ENCODE measurements at places on chromosomes 13 and 19.
A peak's percentile ranks its signal among the peaks of the same experiment; 100 is the strongest.

DNA sequence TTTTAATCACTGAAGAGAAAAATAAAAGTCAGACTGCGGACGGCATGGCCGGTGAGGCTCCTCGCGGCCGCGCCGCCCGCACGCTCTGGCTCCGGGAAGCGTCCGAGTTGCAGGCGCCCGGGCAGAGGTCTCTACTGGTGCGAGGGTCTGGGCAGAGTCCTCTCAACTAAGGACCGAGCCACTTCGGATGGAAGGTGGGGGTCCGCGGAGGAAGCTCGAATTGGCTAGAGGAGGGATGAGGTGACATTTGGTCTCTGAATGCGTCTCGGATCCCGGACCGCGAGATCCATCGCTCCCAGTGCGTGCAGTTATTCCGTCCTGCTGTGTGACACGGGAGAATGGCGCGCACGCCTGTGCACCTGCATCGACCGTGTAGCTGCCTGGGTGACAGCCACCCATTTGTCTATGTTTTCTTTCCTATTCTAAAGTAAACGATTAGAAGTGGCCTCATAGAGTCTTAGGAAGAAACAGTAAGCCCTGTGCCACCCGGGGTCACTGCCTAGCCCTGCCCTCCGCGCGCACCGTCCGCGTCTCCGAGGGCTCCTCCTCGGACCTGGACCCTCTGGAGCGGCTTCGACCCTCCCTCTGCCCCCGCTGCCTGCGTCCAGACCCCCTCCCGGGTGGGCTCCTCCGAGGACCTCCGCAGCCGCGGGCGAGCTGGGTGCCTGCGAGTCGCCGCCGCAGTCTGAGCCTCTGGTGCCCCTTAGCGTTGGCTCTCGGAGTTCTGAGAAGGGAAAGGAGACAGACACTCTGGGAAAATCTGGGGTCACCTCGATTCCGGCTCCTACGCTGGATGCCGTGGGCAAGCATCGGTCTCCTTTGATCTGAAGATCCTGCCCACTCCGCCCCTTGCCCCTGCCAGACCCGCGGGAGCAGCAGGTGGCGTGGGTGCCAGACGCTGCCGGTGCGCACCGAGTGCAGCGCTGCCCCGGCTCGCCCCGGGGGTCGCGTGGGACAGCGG, 347.4 kb downstream of the LIG4 start:
- DNase-seq, result no peak

- no peak for DNase-seq
These were observed 114.6 kb downstream of the TDRD3 start for GRCh38 chr13:60511637-60512036.

DNA sequence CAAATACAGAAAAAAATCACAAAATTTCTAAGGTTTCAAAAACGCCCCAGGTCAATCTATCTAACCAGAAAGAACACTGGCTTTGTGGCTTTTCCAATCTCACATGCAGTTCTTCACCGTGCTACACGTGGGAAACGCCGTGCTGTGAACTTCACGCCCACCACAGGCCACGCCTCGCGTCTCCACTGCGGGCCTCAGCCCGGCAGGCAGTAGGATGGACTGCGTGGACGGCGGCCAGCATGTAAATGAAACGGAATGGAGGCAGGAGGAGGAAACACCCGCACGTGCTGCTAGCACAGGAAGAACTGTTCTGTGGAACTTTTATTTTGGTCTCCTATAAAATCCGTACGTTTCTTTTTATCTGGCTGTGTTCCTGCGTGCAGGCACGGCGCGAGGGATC, 23.8 kb downstream of the ZNF787 start:
- DNase-seq, result no peak

- no peak for DNase-seq
These were observed 722 bp downstream of the PKN1 start for GRCh38 chr19:14433554-14434501.

- no peak for DNase-seq
These were observed 1778.7 kb upstream of the MIR17HG start for GRCh38 chr13:89568746-89569145.

DNA sequence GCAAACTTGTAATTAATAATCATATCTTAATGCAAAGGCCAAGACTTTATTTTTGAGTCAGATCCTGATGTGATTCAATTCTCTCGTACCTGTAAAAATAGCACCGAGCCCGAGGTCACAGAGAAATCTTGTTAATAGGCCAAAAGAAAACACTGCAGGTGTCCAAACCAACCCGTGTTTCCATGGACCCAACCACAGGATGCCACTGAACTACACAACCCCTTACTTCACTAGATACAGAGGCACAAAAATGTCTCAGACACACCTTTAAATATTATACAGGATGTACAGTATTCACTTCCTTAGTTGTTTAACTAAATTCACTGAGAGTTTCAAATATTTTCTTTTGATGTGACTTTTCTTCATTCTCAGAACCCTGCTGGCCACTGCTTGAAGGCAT, 530.9 kb downstream of the MYO16 start:
- no peak for DNase-seq

- peak; percentile 22 for DNase-seq
These were observed 23.3 kb downstream of the COMMD6 start for GRCh38 chr13:75514080-75514995.

GRCh38 chr19:18646535-18647370, 9.9 kb downstream of the KLHL26 start:
- DNase-seq, result no peak

- DNase-seq, result no peak
These were observed 16.6 kb upstream of the LRP3 start for GRCh38 chr19:33177417-33177979.

- no peak for DNase-seq
These were observed 593 bp downstream of the ATG4D start for GRCh38 chr19:10544242-10544752.

DNA sequence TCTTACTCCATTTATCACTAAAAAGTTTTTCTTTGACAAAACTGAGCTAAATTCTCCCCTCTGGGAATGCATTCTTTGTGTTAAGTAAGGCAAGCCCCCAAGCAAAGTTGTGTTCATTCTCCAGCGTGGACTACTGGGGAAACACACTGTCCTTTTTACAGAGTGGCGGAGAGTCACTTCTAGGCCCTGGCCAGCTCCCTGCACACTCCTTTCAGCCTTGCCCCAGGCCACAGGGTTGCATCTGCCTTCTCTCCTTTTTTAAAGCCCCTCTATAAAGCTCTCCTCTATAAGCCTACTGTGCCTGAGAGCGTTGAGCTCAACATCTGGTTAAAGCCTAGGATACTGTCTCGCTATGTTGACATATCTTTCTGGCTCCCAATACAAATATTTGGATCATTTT, 803.4 kb downstream of the PCDH17 start:
- DNase-seq, result no peak

GRCh38 chr13:99963816-99964339, 7.7 kb downstream of the ZIC5 start:
- no peak for DNase-seq

GRCh38 chr19:3361384-3362216, 4.8 kb upstream of the NFIC start:
- no peak for DNase-seq

DNA sequence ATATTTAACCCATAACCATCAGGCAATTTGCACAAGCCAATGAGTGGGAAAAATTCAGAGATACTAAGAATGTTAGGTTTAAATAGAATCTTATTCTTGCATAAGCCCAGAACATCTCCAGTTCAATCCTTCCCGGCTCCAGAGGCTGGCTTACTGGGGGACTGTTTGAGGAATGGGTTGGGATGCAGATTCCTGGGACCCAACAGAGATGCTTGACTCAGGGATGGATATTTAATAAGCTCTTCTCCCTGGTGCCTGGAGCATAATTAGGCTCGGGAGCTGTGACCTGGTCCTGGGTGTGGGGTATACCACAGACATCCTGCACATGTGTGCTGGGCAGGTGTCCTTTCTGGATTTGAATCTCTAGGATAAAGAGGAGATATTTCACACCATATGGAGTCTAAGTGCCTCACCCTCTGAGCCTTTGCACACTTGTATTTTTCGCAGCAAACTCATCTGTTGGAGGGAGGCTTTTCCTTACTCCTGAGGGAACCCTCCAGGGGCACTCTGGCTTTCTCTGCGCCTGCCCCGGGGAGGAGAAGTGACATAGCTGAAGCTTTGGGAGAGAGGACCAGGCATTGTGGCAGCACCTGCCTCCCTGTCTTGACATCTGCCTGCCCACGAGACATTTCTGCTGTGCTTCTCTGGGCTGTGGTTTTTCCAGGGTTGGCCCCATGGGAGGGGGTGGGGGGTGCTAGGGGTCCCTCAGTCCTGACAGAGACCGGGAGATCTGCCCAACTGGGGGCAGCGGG, 36.1 kb upstream of the ANKRD10 start:
- no peak for DNase-seq

DNA sequence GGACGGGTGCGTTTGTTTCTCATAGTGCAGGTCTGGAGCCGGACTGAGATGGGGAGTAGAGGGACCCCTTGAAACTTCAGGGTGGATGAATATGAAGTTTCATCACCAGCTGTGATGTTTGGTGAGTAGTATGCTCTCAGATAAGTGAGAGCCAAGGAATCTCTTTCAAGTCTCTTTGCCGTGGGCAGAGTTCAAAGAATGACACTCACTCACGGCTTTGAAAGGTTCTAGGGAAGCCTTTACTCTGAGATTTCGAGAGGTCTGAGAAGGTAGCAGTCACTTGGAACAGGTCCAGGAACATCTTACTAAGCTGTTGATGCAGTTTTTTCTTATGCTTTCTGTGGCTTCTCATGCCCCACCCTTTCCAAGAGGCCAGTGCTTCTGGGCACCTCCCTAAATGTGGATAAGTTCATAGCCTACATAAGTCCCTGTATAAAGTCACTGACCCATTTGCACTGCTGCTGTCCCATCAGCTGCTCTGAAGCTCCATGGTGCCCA, at the start of gene IGFL2:
IGFL2 (plus strand) TSS at position 448 of the 498 bp plus-strand sequence; CDS start at position 489, 41 bp downstream.
- no peak for DNase-seq

- DNase-seq, result peak; percentile 26
These were observed at the start of gene ZBTB32 for GRCh38 chr19:35704218-35704617. TSS of gene ZBTB32 (plus strand) at chr19:35704558. CDS start at chr19:35714627, 10,069 bp downstream.

DNA sequence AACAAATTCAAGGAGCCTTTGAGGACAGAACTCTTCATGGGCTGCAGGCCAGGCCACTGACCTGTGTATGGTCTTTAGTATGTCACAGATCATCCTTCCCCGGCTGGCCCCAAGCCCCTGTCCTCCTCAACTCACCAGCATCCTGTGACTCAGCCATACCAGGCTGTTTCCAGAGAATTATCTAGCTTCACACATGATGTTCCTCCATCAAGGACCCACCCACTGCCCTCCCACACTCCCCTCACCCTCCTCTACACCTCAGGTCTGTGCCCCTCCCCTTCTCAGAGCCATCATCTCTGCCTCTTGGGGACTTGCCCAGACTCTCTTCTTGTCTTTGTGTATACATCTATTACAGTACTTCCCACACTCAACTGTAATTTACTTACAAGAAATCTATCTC, 14.7 kb downstream of the DCT start:
- no peak for DNase-seq

GRCh38 chr13:33169273-33169980, 116.1 kb downstream of the STARD13 start:
- DNase-seq, result peak; percentile 86

GRCh38 chr13:25860265-25860664, 191.6 kb downstream of the SHISA2 start:
- DNase-seq, result no peak

GRCh38 chr19:15464394-15465385, at the start of gene RASAL3:
TSS of gene RASAL3 (minus strand) at chr19:15464544. CDS start at chr19:15464358, 186 bp downstream.
- no peak for DNase-seq

DNA sequence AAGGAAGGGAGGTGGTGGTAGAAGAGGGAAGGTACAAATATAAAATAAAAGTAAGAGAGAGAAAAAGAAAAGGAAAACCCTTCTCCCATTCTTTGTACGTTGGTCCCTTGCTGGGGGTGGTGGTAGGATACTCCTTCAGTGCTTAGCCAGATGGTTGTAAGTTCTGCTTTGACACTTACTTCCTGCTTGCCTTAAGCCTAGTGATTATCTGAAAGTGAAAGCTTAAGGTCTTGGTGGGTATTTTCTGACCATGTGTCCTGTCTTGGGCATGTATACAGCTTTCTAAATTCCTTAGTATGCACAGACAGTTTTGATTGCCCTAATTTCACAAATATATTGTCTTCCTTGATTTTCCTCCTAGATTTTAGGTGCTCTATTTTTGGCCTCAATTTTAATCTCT, 314.8 kb downstream of the PCDH17 start:
- no peak for DNase-seq

GRCh38 chr19:30029721-30030510, 87.9 kb downstream of the URI1 start:
- peak; percentile 69 for DNase-seq

- no peak for DNase-seq
These were observed 8.1 kb upstream of the ADGRE2 start for GRCh38 chr19:14786421-14786851.

DNA sequence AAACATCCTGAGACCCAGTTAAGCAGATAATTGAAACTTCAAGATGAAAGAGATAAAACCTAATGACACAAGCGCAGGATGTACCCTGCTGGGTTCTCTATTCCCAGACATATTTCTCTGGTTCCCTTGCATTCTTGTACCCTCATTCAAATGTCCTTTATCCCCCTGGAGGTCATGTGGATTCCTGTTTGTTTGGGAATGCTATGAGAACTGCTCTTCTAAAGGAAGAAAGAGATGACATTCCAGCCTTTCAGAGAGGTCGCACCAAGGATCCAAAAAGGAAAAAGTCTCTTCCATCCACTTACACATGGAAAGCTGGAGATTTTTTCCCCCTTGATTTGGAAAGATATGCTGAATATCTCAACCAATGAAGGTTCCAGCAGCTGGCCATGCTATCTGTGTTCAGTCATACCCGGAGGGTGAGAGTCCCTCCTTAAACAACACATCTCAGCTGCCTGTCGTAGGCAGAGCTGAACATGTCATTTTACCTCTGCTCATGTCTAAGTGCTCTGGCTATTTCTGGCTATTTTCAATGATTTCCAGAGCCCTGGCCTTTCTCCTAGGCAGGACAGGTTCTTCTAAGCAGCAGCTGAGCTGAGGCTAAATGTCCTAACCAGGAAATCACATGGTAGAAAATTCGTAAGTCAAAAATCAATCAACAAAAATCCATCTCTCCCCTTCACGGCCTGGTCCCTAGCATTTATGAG, 52.5 kb downstream of the C13orf42 start:
- no peak for DNase-seq

DNA sequence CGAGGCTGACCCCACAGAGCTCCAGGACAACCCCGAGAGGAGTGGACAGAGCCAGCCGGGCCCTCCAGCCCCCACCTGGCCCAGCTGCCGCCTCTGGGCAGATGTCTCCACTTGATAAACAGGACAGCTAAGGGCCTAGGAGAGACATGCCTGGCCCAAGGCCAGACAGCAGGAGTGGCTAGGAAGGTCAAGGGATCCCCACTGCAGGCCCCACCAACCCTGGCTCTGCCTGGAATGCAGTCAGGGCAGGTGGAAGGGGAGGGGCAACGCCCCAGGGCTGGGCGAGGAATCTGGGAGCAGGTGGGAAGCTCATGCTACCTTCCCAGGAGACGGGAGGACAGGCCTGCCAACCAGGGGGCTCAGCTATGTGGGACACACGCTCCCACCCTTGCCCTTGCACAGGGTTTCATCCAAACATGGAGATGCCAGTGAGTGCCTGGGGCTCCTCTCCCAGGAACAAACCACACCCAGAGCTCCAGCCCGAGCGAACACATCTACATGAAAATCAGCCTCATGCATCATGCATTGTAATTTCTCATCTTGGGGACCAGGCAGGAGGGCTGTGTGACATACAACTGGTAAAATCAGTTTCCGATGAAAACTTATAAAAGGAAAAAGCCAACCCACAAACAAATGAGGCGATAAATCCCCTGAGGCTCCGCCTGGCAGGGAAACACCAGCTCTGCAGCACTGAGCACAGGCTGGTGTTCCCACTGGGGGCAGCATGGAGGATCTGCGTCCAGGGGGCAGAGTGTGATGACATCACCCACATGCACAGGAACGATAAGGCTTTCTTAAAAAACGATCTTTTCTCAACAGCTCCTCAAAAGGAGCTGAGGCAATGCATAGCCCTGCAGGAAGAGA, 25.0 kb downstream of the SH3GL1 start:
- peak; percentile 82 for DNase-seq

Data from HFFc6 (cell line).